Stimulated activated CD4-positive, alpha-beta T cell treated with anti-CD3 and anti-CD28 coated beads, TNF-alpha, amount 100 ng/mL, for 4 hours (primary cell): ENCODE measurements at places on chromosomes 1 and 21.
A peak's percentile ranks its signal among the peaks of the same experiment; 100 is the strongest.

- DNase-seq = peak; percentile 86
Observed at GRCh38 chr1:168342572-168343280, 62.0 kb downstream of the TBX19 start.

DNA sequence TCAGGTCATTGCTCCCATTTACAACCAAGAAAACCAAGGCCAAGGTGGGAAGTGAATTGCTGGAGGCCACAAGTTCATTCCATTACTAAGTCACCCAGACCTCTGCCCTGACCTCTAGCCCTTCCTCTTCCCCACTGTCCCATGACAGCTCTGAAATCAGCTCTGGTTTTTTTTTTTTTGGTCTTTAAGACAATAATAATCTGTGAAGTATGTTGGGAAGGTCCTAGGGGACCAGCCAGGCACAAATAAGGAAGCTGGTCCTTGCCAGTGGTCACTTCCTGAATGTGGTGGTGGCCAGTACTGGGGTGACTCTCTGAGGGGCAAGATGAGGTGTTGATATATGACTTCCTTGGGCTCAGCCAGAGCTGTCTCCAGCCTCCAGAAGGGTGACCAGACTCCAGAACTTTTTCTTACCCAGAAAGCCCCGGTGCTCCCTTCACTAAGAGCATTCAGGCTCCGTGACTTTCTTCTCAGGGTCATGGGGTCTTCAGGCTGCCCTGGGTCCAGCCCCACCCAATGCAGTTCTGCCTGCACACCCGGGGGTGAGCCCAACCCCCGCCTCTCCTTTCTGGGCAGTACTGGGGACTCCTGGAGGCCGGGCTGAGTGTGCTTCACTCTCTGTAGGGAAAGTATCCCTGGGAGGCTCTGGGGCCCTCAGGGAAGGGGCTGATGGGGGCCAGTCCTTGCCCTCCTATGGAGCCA lies 159.6 kb downstream of the PTPRU start:
- DNase-seq = no peak

DNA sequence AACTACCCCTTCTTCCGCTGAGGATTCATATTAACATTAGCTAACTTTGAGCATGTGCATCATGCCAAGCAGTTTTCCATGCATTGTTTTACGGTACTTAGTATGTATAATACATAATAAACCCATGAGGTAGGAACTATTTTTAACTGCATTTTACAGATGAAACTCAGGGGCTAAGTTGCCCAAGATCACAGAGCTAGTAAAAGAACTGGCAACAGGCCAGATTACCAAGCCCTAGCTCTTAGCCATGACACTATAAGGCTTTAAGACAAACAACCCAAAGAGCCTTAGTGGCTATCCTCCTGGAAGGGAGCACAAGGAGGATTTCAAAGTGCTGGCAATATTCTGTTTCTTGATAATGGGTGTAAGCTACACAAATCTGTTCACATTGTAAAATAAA lies 6.1 kb downstream of the AK2 start:
- DNase-seq = no peak

- DNase-seq = no peak
Observed at GRCh38 chr1:207069061-207069460, 16.0 kb downstream of the PFKFB2 start.

GRCh38 chr1:203172184-203173010 lies 3.2 kb downstream of the MYBPH start:
- DNase-seq = peak; percentile 12

DNA sequence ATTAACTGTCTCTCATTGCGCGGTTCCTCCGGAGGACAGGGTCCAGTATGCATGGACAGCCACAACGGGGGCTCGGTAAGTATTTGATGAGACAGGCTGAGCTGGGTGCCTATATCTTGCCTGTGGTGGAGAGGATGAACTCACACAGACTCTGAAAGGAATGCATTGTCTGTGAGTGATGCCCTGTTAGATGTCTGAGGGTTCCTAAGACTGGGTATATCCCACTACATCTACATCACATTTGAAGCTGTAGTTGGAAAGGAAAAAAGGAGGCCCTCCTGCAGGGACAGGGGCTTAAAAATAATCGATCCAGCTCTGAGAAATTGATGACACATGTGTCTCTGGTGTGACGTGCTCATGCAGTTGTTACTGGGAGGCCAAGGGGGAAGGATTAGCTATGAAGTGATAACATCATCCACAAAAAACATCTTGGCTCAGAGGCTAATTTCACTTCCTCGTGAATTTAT lies 1.9 kb downstream of the ADARB1 start:
- no peak for DNase-seq

GRCh38 chr1:240192851-240193250 lies 101.2 kb downstream of the FMN2 start:
- DNase-seq = no peak

GRCh38 chr1:183844806-183845205 lies 39.9 kb downstream of the RGL1 start:
- DNase-seq = no peak

GRCh38 chr1:215905493-215906115 lies 338.5 kb downstream of the KCTD3 start:
- DNase-seq = no peak

- no peak for DNase-seq
Observed at GRCh38 chr1:101532377-101532776, 295.6 kb downstream of the S1PR1 start.

GRCh38 chr1:51063121-51063520 lies 38.9 kb upstream of the C1orf185 start:
- DNase-seq = no peak

- DNase-seq = no peak
Observed at GRCh38 chr1:166911624-166912023, 35.6 kb upstream of the TADA1 start.

DNA sequence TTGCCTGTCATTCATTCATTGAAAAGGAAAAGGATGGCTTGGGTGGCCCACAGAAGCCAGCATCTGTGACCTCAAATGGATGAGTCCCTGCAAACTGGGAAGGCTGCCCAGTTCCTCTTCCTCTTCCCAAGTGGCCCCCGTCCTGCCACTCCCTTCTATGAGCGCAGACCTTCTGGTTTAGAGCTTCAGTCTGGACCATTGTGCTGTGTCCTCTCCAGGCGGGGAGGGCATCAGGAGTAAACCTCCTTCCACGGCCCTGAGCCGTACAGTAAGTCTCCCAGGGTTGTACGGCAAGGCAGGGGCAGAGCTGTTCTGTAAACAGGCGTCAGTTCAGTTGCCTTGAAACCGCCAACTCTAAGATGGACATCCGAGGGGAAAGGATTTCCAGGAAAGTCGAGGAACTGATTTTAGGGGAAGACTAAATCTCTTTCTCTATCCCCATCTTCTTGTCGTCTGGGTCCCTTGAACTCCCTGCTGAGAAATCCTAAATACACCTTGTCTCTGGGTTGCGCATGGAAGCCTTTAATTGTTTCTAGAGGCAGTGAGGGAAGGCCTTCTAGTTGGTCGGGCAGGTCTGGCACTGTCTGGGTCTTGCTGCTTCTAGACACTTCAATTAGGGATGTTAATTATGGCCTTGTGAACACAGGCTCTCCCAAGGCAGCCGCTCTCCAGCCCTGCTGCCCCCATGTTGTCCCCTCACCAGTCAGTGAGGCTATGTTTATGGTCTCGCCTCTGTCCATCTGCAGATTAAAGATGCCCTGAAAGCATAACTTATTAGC lies 22.1 kb downstream of the SOX13 start:
- no peak for DNase-seq

DNA sequence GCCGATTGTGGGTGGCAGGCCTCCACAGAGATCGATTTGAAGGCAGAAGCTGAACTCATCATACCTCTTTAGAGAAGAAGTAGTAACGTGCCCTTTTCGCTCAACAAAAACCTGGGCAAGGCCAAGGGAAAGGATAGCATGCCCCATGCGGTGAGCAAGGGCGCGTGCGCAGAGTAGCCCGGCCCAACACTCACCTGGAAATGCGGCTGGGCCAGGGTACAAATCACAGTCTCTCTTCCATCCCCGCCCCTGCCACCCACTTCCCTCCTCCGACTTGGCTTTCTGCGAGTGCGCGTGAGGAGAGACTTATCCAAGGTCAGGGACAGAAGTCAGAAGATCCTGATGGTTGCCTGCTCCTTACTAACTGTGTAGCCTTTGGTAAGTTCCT lies 160.7 kb upstream of the C1orf21 start:
- no peak for DNase-seq

- no peak for DNase-seq
Observed at GRCh38 chr1:235079443-235080296, 49.0 kb downstream of the TOMM20 start.

DNA sequence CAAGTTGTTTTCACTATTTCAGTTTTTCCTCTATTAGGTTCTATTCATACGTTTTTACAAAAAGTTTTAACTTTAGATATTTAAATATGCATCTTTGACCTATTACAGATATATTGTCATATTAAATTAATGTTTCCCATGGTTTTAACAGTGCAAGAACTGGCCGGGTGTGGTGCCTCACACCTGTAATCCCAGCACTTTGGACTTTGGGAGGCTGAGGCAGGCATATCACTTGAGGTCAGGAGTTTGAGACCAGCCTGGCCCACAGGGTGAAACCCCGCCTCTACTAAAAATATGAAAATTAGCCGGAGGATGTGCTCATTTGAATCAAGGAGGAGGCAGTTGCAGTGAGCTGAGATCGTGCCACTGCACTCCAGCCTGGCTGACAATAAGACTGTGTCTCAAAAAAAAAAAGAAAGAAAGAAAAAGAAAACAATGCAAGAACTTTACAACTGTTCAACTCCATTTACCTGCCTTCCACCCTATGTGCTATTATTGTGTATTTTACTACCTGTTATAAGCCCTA lies 19.8 kb upstream of the TINAGL1 start:
- no peak for DNase-seq

DNA sequence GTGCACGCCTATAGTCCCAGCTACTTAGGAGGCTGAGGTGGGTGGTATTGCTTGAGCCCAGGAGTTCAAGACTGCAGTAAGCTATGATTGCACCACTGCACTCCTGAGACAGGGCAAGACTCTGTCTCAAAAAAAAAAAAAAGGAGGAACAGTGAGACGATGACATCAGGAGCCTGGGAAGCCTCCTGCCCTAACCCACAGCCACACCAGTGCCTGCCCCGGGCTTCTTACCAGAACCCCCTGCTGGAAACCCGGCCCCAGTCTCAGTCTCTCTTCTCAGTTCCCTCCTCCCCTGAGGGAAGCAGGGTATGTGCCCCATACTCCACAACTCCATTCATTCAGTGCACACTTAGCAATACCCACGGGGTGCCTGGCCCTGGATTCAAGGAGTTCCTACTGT lies 9.1 kb downstream of the COL8A2 start:
- no peak for DNase-seq

DNA sequence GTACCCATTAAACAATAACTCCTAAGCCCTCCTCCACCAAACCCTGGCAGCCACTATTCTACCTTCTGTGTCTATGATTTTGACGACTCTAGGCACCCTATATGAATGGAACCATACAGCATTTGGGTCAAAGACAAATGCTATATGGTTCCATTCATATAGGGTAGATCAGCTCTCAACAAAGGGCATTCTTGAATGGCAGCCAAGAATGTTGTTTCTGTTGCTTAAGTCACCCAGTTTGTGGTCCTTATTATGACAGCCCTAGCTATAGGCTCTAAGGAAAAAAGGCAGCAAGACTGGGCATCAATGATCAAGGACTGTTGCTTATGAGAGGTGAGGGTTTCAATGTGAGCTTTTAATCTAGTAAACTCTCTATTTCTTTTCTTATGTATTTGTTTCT lies 4.7 kb upstream of the SLC5A9 start:
- DNase-seq = no peak
